ENCODE measurements at places on chromosomes 4 and X. TPM values are rescaled to one million over a fixed set of nuclear protein-coding genes. Genes with fewer than 3 reads are reported as not detected.

Gene SPANXC
- 5.8 TPM for total RNA-seq

Gene HPGD
- total RNA-seq = 2.6 TPM

Gene FRAS1
- not detected for total RNA-seq

Gene CT83
- total RNA-seq = not detected

Gene ENPP6
- not detected for total RNA-seq

Gene C1QTNF7
- total RNA-seq = not detected

Gene SULT1E1
- not detected for total RNA-seq

Gene PAGE2
- not detected for total RNA-seq

Gene EDA2R
- not detected for total RNA-seq

Gene TMEM33
- 99.4 TPM for total RNA-seq

Gene KLHL34
- not detected for total RNA-seq

Gene INPP4B
- 13.1 TPM for total RNA-seq

Gene AMER1
- total RNA-seq = 5.3 TPM

Gene S100G
- not detected for total RNA-seq

Gene XG
- 2.6 TPM for total RNA-seq

Gene BTC
- total RNA-seq = 0.54 TPM

Gene OPRPN
- not detected for total RNA-seq

Gene ATG4A
- total RNA-seq = 31.2 TPM

Gene TBC1D9
- 15.3 TPM for total RNA-seq

Gene RUFY3
- total RNA-seq = 6.9 TPM

Gene IL21
- not detected for total RNA-seq

Gene CNOT6L
- total RNA-seq = 5.8 TPM

Gene STOX2
- under 0.01 TPM for total RNA-seq

Gene GUCY1A1
- 0.15 TPM for total RNA-seq

Gene TCEANC
- 1.4 TPM for total RNA-seq

Gene ERAS
- total RNA-seq = not detected

Gene NOP14
- 12.3 TPM for total RNA-seq

Gene PWWP3B
- total RNA-seq = not detected

Gene SMPX
- total RNA-seq = 0.42 TPM

Gene FATE1
- 0.49 TPM for total RNA-seq

Gene TCEAL2
- 6.8 TPM for total RNA-seq

Gene TMEM271
- total RNA-seq = not detected

Gene BST1
- 3.0 TPM for total RNA-seq
